Stimulated activated CD8-positive, alpha-beta memory T cell treated with anti-CD3 and anti-CD28 coated beads, Interleukin-2, amount 100 ng/mL, for 48 hours (primary cell): ENCODE measurements at places on chromosomes 3 and 15.

DNA sequence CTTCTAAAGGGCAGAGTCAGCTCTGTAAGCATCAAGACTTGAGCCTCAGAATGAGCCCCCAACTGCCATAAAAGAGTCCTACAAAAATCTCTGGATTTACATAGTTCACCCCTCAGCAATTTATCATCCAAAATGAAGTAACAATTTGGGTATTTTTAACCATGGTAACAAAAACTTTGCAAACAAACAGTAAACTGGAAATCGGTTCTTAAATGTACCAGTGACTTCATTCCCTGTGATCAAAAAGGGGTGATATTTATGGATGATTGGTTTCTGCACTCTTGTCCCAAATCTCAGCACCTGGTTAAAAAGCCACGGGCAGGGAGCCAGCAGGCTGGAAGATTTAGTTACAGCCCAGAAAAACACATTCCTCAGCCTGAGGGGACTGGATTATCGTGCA is 73.6 kb downstream of the TFG start:
- no peak for DNase-seq

DNA sequence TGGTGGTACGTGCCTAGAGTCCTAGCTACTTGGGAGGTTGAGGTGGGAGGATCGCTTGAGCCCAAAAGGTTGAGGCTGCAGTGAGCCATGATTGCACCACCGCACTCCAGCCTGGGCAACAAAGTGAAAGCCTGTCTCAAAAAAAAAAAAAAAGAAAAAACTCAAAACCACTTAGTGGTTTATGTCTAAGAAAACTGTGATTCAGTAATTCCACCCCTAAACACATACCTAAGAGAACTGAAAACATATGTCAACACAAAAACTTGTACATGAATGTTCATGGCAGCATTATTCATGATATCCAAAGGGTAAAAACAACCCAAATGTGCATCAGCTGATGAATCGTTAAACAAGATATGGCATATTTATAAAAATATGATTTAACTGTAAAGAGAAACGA is 14.3 kb downstream of the SPG21 start:
- no peak for DNase-seq

- DNase-seq: no peak
These were observed 147.4 kb upstream of the UMPS start for GRCh38 chr3:124582621-124583395.

DNA sequence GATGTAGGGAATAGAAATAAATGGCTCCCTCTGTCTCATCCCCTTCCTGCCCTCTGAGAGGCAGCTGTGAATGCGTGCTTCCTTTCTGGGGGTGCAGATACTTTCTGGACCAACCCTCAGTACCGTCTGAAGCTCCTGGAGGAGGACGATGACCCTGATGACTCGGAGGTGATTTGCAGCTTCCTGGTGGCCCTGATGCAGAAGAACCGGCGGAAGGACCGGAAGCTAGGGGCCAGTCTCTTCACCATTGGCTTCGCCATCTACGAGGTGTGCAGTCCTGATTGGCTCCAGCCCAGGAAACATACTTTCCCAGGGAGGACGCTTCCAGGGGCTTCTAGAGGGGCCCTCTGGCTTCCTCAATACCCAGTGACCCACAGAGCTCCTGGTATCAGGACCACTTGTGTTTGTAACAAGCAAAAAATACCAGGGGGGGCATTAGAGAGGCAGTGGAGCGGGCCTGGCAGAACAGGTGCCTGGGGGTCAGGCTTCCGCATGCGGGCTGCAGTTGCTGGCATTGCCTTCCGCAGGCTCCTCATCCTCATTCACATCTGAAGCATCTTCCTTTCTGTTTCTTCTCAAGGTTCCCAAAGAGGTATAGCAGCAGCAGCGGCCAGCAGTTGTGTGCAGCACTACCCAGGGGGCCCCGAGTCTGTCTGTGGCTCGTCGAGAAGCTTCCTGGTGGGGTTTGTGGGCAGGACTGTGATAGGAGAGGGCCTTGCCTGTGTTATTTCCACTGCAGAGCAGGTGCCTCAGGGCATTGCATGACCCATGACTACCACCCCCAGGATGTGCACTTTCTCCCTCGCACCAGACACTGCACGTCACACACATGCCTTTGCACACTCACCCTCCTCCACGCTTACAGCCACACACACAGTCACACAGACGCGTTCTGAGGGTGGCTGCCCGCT is 42.5 kb downstream of the CAPN3 start:
- no peak for DNase-seq

DNA sequence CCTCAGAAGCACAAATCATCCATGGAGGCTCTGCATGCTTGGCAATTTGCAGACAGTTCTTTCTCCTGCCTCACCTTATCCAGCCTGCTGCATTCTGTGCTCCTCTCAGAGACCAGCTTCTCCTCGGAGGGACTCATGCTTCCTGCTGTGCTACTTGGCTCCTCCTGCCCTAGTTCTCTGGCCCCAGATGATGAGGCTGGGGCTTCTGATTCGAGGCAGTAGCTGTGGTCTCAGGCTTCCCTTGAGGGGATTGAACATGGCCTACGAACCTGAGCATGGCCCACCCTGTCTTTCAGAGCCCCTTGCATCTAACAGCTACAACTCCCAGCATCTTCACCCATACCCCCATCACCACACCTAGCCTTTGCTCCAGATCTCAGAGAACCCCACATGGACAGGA is 6.7 kb downstream of the VIPR1 start:
- no peak for DNase-seq

DNA sequence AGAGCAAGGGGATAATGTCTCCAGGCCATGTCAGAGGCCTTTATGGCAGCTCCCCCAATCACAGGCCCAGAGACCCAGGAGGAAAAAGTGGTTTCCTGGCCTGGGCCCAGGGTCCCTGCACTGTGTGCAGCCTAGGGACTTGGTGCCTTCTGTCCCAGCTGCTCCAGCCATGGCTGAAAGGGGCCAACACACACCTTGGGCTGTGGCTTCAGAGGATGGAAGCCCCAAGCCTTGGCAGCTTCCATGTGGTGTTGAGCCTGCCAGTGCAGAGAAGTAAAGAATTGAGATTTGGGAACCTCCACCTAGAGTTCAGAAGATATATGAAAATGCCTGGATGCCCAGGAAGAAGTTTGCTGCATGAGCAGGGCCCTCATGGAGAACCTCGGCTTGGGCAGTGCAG is 18.1 kb upstream of the TP63 start:
- DNase-seq: no peak

DNA sequence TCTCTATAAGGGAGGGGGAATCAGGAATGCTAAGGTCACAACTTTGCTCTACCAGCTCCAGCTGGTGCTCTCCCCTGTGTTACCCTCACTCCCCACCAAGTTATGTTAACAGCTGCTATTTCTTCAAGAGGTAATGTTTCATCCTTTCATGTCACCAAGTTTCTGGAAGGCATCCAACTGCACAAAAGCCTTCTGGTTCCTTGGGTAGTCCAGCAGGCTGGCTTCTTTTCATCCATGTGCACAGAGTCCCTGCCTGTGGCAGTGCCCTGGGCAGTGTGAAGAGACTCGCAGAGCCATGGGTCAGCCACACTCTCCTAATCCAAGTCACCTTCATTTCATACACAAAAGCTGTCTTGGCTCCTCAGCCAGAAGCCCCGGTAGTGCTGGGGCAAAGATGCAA is 737.5 kb upstream of the LMCD1 start:
- no peak for DNase-seq

DNA sequence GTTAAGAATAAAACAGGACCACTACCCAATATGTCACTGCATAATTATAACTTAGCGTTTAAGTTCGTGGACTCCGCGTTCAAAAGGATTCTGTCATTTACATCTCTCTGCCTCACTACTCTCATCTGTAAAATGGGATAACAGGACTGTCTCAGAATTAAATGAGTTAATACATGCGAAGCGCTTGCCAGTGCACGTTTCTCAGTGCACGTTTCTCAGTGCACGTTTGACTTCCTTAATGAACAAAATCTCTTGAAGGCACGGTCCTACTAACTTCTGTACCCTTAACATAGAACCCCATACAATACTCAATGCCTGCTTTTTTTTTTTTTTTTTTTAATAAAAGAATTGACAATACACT is 499 bp downstream of the RABL3 start:
- no peak for DNase-seq

GRCh38 chr3:48681974-48682610 is 3.6 kb downstream of the NCKIPSD start:
- DNase-seq: no peak

DNA sequence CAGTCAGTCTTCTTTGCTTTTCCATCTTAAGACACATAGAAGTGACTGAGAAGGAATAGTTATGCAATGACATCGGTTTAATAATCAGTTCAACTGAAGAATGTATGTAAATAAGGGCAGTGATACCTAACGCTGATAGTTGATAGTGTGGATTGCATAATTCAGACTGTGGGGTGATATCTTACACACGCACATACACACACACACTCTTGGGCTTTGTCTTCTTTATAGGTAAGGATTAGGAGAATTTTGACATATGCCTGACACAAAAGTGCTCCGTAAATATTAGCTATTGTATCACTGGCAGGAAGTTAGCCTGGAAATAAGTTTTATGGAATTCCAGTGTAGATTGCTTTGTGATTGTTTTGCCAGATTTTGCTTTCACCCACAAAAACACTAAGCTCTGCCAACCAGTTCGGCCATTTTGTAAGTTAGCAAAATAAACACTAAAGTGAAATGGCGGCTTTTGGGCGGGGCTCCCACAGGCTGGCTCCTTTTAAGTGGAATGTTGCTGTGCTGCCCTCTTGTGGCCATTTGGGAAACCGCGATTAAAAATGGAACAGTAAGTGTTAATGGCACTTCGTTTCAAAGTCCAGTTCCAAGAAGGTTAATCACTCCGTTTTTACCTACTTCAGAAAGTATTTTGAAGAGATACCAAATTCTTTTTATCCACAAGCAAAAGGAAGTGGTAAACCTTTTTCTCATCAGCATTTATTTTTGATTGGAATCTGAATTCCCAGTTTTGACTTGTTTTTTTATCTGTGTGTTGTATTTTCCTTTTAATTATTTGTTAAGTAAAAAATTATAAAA is 17.7 kb downstream of the CHD2 start:
- peak; percentile 91 for DNase-seq

- DNase-seq: no peak
These were observed 47.0 kb upstream of the ACKR4 start for GRCh38 chr3:132549890-132550578.

GRCh38 chr3:189606774-189607173 is 24.4 kb upstream of the TP63 start:
- no peak for DNase-seq

DNA sequence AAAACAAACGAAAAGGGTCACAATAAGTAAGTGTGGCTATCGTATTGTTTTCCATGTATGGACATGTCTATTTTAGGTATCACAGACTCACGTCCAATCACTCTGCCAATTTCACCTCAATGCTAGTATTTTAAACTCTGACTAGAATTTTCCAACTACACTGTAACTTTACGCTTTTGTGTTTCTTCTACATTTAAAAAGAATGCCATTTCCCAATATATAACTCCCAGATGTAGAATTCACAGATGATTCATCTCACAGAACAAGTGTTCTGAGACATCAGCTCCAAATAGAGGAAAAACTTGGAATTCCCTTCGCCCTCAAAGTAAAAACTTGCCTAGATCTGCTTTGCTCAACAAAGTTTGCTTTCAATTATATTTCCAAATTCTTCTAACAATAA is 14.2 kb downstream of the LRIG1 start:
- no peak for DNase-seq

- DNase-seq: no peak
These were observed 71.4 kb upstream of the RASGRF1 start for GRCh38 chr15:79161837-79162508.

GRCh38 chr15:91857772-91858171 is 4.3 kb downstream of the SLCO3A1 start:
- no peak for DNase-seq

GRCh38 chr3:83074485-83074884 is 1313.0 kb upstream of the GBE1 start:
- DNase-seq: no peak

DNA sequence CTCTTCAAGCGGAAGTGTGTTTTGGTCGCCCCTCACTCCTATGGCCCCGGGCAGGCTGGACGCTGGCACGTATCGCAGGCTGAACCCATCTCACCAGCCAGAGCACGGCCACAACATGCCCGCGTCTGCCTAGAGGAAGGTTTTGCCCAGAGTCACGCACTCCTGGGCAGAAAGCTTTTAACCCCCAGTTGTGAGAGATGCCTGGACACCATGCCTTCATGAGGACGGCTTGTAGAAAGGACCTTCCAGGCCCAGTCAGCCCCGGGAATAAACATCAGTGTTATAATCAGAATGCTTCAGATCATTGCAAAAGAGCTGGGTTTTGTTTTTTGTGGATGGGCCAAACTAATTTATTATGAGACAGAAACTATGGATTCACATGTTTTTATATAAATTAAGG is 16.5 kb downstream of the CYFIP1 start:
- DNase-seq: no peak

DNA sequence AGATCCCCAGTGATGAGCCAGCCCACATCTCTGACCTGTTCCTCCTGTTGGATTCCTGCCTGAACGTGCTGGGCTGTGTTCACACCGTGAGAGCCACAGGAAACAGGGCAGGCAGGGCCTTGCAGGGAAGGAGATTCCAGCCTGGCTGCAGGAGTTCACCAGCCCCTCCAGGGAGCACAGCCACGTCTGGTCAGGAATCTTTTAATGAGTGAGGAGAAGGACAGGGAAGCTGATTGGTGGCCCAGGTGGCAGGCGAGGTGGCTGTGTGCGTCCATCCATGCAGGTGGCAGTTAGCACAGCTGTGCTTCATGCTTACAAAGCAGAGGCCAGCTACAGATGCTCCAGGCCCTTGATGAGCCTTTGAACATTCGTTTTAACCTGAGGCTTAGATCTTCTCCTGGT is 10.5 kb downstream of the LRRK1 start:
- DNase-seq: no peak

DNA sequence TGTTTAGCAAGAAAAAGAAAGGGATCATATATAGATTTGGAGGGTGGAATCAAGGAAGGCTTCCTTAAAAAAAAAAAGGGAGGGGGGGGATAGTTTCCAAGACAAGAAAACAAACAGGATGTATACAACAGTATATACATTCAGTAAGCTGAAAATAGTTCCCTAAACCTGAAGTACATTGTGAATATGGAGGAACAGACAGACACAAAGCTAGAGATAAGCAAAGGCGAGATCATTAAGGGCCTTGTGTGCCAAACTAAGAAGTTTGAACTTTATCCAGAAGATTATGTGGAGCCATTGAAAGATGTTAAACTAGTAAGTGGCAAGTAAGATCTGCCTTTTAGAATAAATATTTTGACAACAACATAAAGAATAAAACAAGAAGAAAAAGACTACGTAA is 93.3 kb upstream of the IMPG2 start:
- no peak for DNase-seq

GRCh38 chr3:161345023-161345422 is 26.3 kb downstream of the SPTSSB start:
- no peak for DNase-seq

GRCh38 chr15:98308117-98308516 is 340.2 kb upstream of the IGF1R start:
- no peak for DNase-seq

- DNase-seq: no peak
These were observed 125.4 kb downstream of the NUP210 start for GRCh38 chr3:13294442-13295351.

- DNase-seq: no peak
These were observed 283.2 kb upstream of the SUCLG2 start for GRCh38 chr3:67937498-67938118.
